Activated naive CD4-positive, alpha-beta T cell treated with anti-CD3 and anti-CD28 coated beads, Interleukin-2, amount 10 ng/mL, durations not matched to agents 7 days and 5 days (primary cell): ENCODE measurements at places on chromosomes 5 and 9.

DNA sequence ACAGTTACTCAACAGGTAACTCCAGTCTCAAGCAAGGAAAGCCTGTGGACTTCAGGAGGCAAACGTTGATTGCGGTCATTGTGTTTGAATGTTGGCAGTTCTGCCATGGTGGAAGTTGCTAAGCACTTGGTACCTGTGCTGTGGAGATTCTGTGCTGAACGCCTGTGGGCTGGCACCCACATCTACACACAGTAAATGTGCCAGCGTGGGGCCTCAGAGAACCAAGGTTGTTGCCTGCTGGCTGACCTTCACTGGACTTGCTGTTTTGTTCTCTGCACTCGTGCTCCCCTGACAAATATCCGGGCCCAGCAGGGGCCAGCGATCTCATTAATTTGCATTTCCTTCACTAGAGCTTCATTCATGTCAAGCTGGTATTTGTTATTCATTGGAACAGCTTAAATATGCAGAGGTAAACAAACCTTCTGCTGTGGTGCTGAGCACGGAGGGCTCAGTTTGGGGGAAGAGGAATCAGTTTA lies 141.8 kb downstream of the PRKACG start:
- DNase-seq = no peak

DNA sequence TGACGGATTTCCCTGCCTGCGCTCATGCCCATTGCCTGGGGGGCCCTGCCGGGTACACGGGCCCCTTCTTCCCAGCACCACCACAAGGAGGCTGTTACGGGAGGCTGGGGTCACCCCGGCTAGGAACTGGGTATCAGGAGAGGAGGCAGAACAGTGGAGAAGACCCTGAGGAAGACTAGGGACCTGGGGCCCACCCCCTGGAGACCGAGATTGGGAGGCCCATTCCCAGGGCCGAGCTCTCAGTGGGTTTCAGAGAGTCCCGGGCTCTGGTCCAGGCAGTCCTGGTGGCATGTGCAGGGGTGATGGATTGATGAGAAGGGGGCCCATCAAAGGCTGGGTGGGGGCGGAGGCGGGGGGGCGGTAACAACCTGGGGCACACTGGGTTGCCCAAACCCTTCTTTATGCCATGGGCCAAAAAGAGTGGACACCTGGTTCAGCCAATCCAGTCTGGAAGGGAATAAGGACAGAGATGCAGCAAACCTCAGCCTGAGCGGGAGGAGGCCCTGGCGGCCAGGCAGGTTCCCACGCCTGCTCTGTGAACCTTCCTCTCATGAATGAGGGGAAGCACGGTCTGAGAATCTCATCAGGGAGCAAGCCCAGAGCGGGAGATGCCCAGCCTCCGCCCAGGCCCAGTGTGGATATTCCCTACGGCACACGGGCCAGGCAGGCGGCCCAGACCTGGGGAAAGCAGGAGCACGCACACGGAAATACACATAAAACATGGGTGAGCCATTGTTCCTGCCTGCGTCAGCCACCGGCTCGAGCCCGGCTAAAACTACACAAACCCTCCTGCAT lies 785 bp upstream of the P4HA2 start:
- DNase-seq = no peak

DNA sequence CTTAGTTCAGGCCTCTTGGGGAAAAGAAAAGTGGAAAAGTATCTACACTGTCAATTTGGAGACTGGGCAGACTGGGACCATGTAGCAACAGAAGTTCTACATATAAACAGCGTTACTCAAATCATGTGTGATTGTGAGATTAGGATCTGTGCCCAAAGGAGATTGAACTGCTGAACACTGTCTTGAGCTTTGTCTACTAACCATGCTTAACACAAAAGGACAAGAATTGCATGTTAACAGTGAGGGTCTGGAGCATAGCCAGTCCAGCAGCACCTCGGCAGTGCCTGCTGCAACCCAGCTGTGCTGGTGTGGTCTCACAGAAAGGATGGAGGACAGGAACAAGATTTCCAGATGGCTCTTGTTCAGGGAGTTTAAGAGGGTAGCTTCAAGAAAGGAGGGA lies 5.7 kb downstream of the PAM start:
- DNase-seq = no peak

- no peak for DNase-seq
Measured at GRCh38 chr5:143659599-143660238, 152.2 kb upstream of the HMHB1 start.

- no peak for DNase-seq
Measured at GRCh38 chr9:133049043-133049442, 12.7 kb upstream of the CEL start.

DNA sequence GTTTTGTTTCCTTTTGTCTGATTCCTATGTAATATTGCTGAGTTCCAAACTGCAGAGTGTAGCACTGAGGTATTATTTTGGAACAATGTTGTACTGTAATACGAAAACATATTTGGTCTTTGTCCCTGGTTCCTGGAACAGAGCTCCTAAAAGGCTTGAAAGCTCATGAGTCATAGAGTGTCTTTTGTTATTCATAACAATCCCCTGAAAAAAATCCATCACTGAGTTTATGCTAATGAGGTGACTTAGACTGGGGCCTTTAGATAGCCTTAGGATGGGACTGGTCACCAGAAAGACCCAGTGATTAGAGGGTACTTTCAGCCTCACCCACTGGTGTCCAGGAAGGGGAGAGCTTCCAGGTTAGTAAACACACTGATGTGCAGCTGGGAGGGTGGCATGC lies 132.7 kb upstream of the POU5F2 start:
- DNase-seq = no peak

GRCh38 chr5:148437249-148437648 lies 53.5 kb downstream of the FBXO38 start:
- DNase-seq = no peak
